Effector memory CD8-positive, alpha-beta T cell (primary cell): ENCODE measurements at places on chromosomes 16 and 17.

GRCh38 chr16:19785512-19786130 lies 67.5 kb downstream of the IQCK start:
- DNase-seq, result no peak

GRCh38 chr16:83813823-83814658 lies 6.3 kb downstream of the HSBP1 start:
- DNase-seq, result no peak

- DNase-seq, result no peak
These were observed 25.7 kb downstream of the CALB2 start for GRCh38 chr16:71384073-71384724.

DNA sequence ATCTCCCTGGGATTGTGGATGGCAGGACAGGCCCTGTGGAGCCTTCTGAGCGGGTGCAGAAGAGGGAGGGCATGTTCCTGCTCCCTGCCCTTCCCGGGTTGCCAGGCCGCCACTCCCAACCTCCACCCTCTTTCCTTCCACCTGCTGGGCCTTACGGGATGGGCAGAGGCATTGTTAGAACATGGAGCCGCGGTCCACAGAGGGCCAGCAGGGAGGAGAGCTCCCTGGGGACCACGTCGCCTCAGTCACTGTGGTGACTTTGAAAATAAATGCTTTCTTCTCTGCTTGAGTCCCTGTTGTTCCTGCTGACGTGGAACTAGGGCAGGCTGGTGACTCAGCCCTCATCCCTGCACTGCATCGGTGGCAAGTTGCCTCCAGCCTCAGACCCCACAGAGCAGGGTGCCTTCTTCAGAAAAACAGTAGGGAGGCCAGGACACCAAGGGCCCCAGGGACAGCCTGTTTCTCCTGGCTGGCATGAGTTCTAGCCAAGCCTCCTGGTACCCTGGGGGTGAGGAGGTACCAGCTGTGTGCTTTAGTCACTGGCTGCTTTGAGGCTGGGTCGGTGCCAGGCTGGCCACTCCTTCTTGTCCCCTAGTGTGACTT lies 224.9 kb downstream of the SEC14L1 start:
- no peak for DNase-seq

DNA sequence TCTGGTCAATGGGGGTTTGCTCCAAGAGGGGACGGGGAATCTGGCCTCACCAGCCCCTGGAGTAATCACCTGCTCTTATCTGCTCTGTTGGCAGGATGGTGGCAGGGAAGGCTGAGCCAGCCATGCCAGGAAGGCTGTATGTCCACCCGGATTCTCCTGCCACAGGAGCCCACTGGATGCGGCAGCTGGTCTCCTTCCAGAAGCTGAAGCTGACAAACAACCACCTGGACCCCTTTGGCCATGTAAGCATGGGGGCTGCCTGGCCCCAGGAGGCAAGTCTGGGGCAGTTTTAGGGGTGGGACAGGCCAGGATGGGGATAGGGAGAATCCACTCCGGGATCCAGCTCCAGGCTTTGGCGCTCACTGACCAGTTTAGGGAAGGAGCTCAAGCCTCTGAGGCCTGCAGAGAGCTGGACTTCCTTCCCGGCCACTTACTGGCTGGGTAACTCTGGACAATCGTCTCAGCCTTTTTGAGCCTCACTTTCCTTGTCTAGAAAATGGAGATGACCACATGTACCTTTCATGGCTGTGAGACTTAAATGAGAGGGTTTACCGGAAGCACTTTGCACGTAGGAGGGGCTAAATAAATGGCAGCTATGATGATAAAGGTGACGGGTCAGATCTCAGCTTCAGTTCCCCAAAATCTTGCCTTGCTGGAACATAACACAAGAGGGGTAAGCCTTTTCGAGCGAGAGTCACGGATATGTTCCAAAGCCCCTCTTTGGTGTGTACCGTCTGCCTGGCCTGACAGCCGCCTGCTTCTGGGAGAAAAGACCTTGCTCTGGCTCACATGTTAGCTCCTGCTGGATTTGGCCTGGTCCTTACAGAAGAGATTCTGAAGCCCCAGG lies 15.4 kb downstream of the TBX4 start:
- DNase-seq, result no peak

DNA sequence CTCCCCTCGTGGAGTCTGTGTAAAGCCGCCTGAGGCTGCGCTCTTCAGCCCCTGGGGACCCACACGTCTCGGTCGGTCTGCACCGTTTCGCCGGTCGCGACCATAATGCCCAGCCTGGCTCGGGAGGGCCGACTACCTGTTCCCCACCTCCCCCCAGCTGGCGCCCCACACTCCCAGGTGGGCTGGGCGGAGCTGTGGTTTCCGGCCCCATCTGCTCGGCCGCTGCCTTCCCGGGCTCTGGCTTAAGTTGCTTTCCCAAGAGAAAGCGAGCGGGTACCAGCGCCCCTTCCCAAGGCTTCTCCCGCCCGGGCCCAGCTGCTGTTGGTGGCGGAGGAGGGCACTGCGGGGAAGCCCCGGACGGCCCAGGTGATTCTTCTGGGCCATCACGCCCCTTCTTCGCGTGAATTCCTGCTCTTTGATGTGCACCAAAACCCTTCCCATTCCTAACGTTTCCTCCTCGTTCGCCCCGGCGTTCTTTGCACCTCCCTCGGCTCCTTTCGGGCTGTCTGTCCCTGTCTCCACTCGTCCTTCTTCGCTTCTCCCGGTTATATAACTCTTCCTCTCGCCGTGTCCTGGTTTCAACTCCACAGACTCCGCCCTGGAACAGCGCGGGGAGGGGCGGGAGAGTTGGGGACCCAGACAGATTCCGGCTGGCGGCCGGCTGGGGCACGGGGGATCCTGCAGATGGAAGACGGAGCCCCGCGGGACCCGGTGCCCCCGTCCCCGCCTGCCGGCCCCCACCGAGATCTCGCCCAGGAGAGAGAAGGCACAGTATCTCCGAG lies 2.0 kb downstream of the KDM6B start:
- DNase-seq, result peak; percentile 48

DNA sequence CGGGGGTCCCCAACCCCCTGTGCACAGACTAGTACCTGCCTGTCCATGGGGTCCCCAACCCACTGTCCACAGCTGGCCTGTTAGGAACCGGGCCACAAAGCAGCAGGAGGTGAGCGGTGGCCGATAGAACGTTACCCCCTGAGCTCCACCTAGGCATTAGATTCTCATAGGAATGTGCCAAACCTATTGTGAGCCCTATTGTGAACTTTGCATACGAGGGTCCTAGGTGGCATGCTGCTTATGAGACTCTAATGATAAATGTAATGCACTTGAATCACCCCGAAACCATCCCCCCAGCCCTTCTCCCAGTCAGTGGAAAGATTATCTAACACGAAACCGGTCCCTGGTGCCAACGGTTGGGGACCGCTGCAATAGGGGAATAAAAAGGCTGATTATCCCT lies 1.5 kb downstream of the REXO5 start:
- DNase-seq, result no peak

GRCh38 chr17:66115246-66115645 lies 76.7 kb downstream of the CEP112 start:
- DNase-seq, result no peak

DNA sequence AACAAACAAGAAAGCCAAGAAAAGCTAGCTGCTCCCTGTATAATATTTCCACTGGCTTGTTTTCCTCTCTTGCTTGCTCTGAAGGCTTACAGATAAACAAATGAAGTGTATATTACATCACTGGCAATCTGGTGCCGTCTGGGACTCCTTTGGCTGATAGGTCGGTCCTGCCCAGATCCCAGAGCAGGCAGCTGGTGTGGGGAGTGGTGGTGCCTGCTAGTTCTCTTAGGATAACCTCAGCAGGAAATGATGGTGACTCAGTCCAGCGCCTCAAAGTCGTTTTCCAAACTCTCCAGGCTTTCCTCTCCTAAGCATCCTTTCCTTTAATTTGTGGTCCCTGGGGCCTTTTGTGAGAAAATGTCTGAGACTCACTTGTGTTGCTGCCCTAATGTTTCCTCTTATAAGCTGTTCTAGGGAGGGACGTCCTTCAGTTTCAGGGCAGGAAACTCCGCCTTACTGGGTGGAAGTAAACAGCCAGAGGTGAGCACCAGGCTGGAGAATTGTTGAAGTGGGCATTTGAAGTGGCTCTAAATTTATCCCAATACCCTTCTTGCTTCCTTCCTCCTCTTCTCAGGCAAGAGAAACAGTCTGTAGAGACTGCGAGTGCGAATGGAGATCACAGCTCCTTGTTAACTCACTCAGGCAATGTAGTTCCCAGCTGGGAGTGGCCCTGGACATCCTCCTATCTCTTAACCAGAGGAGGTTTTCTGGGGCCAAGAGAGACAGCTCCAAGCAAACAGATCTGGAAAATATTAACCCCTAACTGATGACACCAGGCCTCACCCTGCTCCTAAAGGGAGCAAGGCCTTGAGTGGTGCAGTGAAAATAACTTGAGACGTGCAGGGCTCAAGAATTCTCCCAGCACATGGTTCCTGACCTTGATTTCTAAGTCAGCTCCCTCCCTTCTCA lies 34.9 kb downstream of the CD300LF start:
- DNase-seq, result no peak

DNA sequence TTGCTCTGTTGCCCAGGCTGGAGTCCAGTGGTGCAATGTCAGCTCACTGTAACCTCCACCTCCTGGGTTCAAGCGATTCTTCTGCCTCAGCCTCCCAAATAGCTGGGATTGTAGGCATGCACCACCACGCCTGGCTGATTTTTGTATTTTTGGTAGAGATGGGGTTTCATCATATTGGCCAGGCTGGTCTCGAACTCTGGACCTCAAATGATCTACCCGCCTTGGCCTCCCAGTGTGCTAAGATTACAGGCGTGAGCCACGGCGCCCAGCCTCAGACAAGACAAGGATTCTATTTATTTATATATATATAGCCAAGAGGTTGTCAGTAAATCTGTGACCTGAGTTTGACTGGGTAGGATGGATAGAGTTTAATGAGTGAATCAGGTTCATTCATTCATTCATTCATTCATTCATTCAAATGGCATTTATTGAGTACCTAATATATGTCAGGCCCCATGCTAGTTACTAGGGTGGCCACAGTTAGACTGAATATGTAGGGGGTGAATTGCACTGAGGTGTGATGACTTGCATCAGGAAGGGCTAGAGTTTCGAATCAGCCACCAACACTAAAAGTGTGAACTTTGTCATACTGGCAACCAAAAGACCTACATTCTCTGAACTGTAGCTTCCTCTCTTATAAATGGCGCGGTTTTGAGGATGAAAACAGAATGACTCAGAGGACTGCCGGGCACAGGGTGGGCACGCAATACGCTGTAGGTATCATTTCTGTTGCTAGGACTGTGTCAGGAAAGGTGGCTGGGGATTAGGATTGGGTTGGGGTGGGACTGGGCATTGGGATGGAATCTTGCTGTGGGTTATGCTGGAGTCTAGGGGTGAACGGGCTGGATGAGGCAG lies 37.8 kb downstream of the ITGAE start:
- peak; percentile 56 for DNase-seq

DNA sequence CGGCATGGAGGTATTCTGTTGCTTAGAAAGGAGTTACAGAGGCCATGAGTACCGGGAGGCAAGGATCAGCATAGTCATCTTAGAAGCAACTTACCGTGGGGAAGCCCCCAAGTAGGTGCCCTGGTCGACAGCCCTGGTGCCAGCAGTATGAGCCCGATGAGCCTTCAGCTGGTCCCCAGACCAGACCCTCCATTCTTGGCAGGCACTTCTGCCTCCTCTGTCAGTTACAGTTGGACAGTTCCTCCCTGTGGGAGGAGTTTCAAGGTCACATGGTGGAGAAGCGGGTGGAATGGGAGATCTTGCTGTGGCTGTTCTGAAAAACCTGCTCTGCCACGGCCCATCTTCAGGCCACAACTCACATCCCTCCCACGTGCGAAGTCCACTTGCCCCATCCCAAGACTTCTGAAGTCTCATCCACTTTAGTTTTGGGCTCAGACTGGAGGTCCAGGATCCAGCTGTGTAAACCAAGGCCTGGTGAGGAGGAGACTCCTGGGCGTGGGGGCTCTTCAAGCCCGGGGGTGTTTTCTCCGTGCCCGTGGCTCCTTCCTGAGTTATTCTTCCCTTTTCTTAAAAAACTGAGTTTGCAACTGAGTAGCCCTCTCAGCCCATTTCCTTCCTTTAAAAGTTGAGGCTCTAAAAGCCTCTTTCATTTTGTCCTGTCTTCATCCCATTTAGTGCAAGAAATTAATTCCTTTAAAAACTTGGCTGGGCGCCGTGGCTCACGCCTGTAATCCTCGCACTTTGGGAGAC lies 133.5 kb downstream of the SEC14L1 start:
- DNase-seq, result no peak

GRCh38 chr16:50146479-50147435 lies 6.3 kb upstream of the TENT4B start:
- no peak for DNase-seq
